ENCODE measurements at places on chromosomes 13 and 19.

GRCh38 chr19:4576016-4576933 is 16.8 kb upstream of the SEMA6B start:
- DNase-seq = no peak

- no peak for DNase-seq
Observed at GRCh38 chr19:47757617-47758442, 12.5 kb downstream of the NOP53 start.

DNA sequence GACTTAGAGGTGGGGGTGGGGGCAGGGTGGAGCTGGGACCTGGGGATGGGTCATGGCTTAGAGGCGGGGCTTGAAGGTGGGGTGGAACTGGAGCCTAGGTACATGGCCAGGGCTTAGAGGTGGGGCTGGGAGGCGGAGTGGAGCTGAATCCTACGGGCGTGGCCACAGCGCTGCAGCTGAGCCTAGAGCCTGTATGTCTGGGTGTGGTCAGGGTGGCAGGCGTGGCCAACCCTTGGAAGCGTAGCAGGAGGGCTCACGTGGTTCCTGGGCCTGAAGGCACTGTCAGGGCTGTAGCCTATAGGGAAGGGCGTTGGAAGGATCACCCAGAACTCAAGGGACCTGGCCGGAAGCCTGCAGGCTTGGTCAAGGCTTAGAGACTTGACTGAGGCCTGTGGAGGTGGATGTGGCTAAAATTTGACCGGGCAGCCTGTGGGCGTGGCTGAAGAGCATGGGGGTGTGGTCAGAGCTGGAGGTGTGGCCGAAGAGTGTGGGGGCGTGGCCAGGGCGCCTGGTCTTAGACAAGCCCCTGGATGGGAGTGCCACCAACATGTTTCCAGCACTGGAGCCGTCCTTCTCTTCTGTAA is 24.3 kb downstream of the COLGALT1 start:
- no peak for DNase-seq

GRCh38 chr13:50014386-50014785 is 858 bp upstream of the KCNRG start:
- DNase-seq = no peak

DNA sequence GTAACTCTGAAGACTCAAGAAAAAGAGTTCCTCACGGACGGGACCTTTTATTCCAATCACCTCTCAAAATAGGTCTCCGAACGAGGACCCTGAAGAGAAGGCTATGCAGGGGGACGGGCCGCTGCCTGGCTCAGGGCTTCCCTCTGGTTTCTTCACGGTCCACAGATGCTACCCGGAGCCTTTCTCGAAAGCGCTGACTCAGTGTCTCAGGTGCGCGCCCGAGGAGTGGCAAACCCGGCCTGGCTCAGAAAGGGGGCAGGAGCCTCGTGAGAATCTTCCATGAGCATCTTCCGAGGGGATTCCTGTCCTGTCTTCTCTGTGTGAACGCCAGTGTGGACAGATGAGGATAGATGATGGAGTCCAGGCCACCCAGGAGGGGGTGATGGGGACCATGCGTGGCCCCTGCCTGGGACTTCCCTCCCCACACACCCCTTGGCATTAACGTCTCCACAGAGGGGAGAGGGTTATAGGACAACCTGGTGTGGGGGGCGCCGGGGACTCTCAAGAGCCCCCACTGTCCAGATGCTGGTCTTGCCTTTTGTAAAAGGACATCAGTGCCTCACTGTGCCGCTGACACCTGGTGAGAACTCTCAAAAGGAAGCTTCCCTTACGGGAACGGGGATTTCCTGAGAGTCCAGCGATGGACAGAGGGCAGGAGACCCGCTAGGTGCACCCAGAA is 16.5 kb downstream of the LSM4 start:
- no peak for DNase-seq

DNA sequence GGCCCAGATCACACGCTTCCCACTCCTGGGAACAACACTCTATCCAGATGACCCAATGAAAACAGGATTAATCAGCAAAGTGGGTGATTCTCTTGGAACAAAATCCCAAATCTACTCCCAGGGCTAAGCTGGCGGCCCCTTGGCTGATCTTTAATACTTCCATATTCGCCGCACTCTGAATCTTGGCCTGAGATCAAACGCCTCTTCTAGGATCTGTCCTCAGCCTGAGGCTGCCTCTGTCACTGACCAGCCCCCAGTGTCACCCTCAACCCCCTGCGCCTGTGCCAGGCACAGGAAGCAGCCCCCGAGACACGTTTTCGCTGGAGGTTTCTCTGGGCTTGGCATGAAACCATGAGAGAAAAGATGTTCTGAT is 2.4 kb upstream of the CTXN1 start:
- DNase-seq = no peak

Measured in HS-5 (cell line).